ENCODE measurements at places on chromosomes 12 and 14. TPM values are rescaled to one million over a fixed set of nuclear protein-coding genes. Genes with fewer than 3 reads are reported as not detected.
A peak's percentile ranks its signal among the peaks of the same experiment; 100 is the strongest.

DNA sequence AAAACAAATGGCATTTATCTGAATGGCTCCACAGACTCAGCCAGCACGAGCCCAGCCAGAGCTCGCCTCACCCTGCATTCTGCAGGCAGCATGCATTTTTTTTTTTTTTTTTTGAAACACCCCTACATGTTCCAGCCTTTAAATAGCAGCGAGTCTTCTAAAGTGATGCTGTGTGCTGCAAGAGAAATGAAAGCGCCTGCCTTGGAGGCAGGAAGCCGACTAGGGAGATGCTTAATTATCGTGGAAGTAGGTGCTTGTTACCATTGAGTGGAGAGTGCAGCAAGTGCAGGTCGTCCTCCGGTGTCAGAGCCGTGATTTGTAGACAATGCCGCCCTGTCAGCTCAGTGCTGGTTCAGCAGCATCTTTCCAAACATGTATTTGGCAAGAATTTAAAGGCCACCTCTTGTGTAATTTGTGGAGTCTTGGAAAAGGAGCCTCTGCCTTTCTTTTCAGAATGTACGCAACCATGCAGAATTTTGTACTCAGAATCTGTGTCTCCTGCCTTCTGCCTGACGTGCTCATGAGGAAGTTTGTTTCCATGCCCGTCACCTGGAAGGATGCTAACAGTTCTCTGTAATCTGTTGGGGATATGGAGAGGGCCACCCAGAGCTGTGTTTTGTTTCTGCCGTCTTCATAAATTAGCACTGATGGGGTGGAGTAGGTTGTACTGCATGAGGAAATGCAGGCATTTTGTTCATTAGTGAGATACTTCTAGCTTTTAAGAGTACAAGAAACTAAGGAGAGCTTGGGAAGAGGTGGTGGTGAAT lies 345.9 kb upstream of the RGS6 start:
- no peak overlapping the region for H3K27ac ChIP-seq
- DNase-seq: no peak
- H3K27me3 ChIP-seq: no peaks in the 10 kb centered on the region
- H3K36me3 ChIP-seq: peaks cover 8% of the 10 kb centered on the region
- no peak overlapping the region for H3K4me3 ChIP-seq

DNA sequence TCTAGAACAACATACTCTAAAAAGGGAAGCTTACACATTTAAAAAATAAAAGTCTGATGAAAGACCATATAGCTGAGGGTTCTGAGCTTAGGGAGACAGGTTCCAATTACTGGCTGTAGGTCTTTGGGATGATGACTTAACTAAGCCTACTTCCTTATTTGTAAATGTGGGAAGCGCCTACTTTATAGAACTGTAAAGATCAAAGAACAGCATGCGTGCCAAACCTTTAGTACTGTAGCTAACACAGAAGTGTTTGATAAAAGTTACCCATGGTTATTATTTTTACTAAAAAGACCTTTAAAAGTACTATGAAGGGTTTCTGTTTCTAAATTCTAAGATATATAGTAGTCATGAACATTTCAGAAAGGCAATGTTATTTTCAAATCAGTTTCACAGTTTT lies 35.7 kb downstream of the STK38L start:
- H3K4me1 ChIP-seq: peaks cover 20% of the 10 kb centered on the region
- H3K36me3 ChIP-seq: no peaks in the 10 kb centered on the region
- DNase-seq: no peak
- no peak overlapping the region for H3K4me3 ChIP-seq

Gene GPR68
- 5.4 TPM for total RNA-seq

Gene PGF
- total RNA-seq: 6.5 TPM

DNA sequence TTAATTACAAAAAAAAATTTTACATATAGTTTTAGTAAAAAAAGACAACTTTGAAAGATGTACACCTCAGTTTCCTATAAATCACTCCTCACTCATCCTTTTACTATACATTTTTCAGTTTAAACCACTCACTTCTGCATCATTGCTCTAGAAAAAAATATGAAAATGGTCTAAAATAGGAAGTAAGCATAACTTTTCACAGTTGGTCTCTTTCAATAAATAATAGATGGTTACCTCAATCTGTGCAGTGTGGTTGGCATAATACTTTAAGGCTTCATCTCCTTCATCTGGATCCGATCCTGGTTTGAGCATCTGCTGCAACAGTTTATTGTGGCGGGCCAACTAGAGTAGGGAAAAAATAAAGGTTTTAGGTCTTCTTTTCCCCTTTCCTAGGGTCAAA lies 247.9 kb downstream of the SSPN start:
- H3K4me3 ChIP-seq: no peak overlapping the region
- peaks cover 11% of the 10 kb centered on the region for H3K4me1 ChIP-seq
- no peak overlapping the region for H3K27ac ChIP-seq
- DNase-seq: no peak
- peaks cover 3% of the 10 kb centered on the region for H3K27me3 ChIP-seq

DNA sequence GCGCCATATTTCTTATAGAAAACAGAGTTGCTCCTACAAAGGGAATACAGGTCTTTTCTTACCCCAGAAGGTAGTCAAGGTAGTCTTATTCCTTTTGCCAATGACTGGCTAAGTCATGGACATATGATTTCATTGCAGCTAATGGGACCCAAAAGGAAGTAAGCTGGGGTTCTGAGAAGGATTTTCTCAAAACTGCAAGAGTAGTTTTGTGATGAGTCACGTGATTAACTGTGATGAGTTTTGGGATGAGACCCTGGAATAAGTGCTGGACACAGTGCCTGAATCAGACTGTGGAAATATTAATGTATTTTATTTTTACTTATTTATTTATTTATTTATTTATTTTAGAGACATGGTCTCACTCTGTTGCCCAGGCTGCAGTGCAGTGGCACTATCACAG lies 13.4 kb upstream of the NIN start:
- no peak overlapping the region for H3K27ac ChIP-seq
- H3K27me3 ChIP-seq: no peaks in the 10 kb centered on the region
- peaks cover 7% of the 10 kb centered on the region for H3K4me1 ChIP-seq
- no peaks in the 10 kb centered on the region for H3K36me3 ChIP-seq
- H3K4me3 ChIP-seq: no peak overlapping the region

DNA sequence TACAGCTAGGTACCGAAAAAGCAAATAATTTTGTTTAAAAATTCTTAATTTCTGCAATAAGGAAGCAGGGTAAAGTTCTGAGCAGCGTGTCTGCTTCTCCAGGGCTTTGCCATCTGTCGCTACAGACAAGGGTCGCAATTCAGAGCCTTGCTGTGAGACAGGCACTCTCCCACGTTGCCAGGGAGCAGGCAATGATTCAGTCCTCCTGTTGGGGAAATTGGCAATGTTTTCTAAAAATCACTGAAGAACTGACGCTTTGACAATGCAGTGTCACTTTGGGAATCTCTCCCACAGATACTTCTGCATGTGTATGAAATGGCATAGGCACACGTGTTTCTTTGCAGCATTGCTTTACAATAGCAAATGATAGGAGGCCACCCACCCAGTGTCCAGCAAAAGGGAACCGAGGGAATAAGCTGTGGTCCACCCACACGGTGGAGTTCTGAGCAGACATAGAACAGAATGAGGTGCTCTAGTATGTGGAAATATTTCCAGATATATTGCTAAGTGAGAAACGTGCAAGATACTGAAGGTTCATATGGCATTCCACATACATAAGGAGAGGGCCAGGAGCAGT lies 16.0 kb upstream of the HIP1R start:
- no peak overlapping the region for H3K27ac ChIP-seq
- H3K27me3 ChIP-seq: no peaks in the 10 kb centered on the region
- no peaks in the 10 kb centered on the region for H3K36me3 ChIP-seq
- DNase-seq: no peak
- H3K4me1 ChIP-seq: no peaks in the 10 kb centered on the region
- H3K4me3 ChIP-seq: no peak overlapping the region

DNA sequence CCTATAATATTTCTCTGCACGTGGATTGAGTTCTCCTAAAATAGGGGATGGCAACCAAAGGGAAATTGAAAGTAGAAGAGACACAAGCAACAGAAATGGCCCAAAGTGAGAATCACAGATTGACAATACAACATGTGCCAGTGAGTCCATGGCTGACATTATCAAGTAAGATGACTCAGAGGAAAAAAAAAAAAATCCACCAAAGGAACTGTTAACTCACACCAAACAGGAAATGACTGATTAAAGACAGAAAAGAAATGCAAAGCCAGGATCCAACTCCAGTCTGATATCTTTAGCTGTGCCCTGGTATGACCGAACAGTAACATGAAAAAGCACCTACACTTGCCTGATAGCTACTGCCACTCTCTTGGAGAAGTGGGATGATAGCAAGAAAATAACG lies 485.0 kb downstream of the PRKD1 start:
- H3K27ac ChIP-seq: no peak overlapping the region
- H3K27me3 ChIP-seq: no peaks in the 10 kb centered on the region
- H3K36me3 ChIP-seq: no peaks in the 10 kb centered on the region
- no peak overlapping the region for H3K4me3 ChIP-seq
- DNase-seq: no peak

- no peak for DNase-seq
- no peak overlapping the region for H3K4me3 ChIP-seq
- H3K36me3 ChIP-seq: peaks cover 5% of the 10 kb centered on the region
- H3K4me1 ChIP-seq: peaks cover 17% of the 10 kb centered on the region
- H3K27ac ChIP-seq: no peak overlapping the region
- peaks cover 9% of the 10 kb centered on the region for H3K27me3 ChIP-seq
Measured at GRCh38 chr12:120905856-120906384, 1.8 kb upstream of the SPPL3 start.

DNA sequence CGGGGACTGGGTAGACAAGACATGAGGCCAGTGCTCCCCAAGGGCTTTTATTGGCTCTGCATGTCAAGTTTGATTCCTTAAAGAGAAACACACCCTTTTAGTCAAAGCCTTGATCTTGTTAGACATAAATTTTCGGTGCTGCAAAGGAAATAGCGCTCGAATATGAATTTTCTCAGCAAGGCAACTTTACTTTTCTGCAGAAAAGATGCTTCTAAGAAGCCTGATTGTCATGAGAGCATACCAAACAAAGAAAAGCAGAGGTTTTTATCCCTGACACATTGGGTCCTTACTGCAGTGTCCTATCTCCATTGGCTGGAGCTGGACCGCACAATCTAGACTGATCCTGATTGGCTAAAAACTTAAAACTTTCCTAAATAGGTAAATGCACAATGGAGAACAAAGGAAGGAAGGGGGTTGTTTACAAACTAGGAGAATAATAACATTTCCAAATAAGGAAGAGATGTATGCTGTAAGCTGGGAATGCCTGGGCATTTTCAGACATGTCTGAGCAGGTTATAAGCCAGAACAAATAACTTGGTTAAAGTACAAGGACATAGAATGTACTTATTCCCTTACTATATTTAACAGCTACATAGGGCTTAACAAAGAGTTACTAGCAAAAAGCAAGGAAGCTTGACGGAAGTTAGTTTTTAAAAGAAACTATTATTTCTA lies 17.2 kb downstream of the TXNRD1 start:
- H3K27ac ChIP-seq: no peak overlapping the region
- no peaks in the 10 kb centered on the region for H3K4me1 ChIP-seq
- DNase-seq: no peak
- peaks cover 6% of the 10 kb centered on the region for H3K36me3 ChIP-seq
- no peak overlapping the region for H3K4me3 ChIP-seq

DNA sequence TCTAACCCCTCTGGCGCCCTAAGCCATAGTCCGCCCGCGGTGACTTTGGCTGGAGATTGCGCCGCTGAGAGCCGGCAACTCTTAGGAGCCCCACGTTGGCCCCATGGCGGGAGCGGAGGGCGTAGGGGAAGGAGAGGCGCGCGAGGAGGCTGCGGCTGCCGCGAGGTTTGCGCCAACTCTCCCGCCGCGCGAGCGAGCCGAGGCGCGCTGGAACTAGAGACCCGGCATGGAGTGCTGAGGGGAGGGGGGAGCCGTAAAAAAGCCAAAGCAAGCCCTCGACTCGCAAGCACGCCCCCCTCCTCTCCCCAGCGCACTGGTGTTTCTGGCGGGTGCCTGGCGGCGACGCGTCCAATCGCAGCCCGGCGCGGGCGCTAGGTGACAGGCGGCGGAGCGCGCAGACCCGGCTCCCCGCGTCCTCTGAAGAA lies at the start of gene SYT10:
TSS of gene SYT10 (minus strand) at position 233 of the 425 bp plus-strand sequence. CDS start 297 bp downstream, outside the sequence.
- H3K36me3 ChIP-seq: peaks cover 5% of the 10 kb centered on the region
- H3K27me3 ChIP-seq: peaks cover 2% of the 10 kb centered on the region
- H3K27ac ChIP-seq: peak within 1 kb of the TSS; percentile 44
- DNase-seq: peak; percentile 45

DNA sequence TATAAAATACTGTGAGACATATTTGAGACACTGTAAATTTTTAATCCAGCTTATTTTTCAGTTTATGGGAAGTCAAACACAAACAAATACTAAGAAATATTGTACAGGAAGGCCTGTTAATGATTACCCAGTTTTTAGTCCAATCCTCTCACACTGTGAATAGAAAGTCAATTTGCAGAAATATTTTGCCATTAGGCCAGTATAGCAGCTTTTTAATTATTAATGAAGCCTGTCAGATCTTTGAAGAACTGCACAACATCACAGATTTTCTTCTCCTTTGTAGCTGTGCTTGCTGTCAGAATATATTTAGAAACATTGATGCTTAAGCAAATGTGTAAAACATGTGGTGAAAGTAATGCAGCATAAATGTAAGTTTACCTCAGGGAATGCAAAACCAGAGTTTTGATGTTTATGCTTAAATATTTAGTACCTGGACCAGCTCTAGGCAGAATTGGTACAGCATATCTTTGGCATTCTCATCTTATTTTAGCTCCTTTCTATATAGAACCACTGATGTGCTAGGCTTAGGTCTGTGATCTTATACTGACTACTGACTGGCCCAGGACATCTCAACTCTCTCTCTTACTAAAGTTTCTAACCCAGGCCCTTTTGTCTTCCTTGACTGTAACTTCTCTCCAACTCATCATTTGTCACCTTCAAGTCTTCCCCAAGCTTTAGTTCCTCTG lies 230.8 kb upstream of the NAV3 start:
- H3K36me3 ChIP-seq: no peaks in the 10 kb centered on the region
- DNase-seq: no peak
- H3K4me1 ChIP-seq: peaks cover 4% of the 10 kb centered on the region
- H3K4me3 ChIP-seq: no peak overlapping the region

DNA sequence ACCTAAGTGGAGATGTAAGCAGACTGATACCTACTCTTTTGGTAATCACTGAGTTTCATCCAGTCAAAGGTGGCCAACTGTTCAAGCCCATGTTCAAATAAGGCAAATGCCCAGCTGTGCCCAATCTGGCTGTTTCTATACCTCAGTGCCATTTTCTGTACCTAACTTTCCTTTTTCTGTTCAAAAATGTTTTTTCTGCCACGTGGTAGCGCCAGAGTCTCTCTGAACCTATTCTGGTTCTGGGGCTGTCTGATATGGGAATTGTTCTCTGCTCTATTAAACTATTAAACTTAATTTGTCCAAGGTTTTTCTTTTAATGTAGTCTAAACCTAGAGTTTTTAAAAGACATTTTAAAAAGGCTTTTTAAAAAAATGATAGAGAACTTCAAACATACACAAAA lies 391.2 kb downstream of the NOVA1 start:
- no peaks in the 10 kb centered on the region for H3K36me3 ChIP-seq
- peaks cover 7% of the 10 kb centered on the region for H3K27me3 ChIP-seq
- H3K27ac ChIP-seq: no peak overlapping the region
- DNase-seq: no peak
- no peak overlapping the region for H3K4me3 ChIP-seq

GRCh38 chr12:1666685-1667162 lies 24.1 kb upstream of the ADIPOR2 start:
- no peak overlapping the region for H3K4me3 ChIP-seq
- peaks cover 9% of the 10 kb centered on the region for H3K4me1 ChIP-seq
- no peak overlapping the region for H3K27ac ChIP-seq
- DNase-seq: no peak

All from endothelial cell (in vitro differentiated cells).